ENCODE measurements at places on chromosomes 3 and 15.

DNA sequence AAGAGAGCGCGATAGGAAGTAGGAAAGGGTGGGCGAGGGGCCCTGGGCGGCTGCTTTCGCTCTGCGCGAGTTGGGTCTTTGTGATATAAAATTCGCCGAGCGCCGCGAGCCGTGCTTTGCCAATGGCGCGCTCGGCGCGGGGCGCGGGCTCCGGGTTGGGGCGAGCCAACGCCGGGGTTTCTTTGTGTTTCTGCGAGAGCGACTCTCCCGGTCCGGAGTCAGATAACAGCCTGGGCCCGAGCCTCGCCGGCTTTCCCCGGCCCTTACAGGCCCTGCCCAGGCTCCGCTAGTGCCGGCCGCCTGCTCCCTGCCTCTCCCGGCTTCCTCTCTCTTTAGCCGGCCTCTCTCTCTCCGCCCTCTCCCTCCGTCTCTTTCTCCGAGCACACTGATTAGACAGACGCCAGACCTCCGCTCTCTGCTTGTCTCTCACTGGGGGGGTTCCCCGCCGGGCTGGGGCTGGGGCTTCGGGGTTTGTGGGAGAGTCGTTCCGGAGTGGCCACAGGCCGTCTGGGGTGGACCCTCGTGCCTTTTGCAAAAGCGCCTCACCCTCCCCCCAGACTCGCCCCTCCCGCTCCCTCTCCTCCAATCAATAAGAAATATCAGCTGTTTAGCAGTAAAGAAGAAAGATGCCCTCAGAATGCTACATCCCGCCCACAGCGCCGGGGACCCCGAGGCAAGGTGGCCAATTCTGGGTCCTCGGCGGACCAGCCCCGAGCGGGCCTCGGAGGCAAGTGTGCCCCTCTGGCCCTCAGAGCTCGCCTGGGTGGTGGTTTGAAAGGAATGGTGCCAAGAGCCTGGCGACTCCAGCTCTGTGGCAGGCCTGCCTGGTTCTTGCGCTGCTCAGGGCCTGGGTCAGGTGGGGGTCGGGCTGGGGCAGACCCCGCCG, 2.9 kb downstream of the NR2F2 start:
- no peak for DNase-seq

DNA sequence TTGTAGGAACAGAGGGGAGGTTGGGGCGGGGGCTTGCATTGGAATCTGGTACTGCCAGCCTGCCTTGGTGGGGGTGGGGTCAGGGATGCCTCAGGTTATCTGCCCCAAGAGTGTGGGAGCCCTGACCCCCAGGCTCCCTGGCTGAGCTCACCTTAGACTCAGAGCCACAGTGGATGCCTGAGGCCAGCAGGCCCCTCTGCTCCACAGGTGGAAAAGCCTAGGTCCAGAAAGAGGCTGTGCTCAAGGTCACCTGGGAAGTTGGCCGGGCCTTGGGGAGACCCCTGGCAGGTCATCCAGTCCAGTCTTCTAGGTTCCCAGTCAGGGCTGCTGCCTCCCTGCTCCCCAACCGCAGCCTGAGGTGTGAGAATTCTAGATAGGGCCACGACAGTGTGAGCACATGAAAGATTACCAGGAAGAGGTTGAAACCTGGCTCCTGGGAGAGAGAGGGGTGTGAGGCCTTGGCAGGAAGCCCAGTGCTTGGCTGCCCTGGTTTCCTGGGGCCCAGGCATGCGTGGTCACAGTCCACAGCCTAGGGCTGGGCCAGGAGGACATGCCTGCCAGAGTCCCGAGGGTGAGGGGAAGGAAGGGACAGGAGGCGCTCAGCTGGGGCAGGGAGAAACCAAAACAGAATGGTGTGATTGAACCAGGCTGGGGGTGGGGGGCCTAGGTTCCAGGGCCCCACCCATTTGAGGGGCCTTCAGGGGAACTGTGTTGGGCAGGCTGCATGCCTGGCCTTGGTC, 4.9 kb downstream of the HDAC11 start:
- peak; percentile 54 for DNase-seq

DNA sequence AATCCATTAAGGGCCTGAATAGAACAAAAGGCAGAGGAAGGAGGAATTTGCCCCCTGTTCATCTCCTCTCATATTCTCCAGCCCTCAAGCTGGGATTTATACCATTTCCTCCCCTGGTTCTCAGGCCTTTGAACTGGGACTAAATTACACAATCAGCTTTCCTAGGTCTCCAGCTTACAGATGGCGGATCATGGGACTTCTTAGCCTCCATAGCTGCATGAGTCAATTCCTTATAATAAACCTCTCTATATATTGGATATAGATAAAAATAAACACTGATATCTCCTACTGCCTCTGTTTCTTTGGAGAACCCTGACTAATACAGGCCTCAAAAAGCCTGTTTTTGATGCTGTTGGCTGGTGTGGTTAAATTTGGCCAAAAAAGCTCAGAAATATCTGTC, 84.5 kb upstream of the TMEM108 start:
- DNase-seq, result no peak

DNA sequence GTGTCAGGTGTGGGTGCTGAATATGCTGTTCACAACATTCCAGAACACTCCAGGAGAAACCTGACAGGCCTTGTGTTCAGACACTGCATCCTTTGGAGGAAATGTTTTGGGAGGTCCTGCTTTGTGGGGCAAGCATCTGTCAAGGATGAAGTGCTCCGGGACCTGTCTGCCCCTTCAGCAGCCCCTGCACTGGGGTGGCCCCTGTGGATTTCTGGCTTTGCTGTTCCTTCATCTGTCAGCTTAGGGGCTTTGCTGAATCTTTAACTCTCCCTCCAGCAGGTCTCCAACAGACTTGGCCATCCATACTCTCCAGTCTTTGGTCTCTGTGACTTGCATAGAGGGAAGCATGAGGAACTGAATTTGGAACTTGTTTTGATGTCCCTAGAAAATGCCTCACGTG, 3.1 kb downstream of the PRR23E start:
- no peak for DNase-seq

DNA sequence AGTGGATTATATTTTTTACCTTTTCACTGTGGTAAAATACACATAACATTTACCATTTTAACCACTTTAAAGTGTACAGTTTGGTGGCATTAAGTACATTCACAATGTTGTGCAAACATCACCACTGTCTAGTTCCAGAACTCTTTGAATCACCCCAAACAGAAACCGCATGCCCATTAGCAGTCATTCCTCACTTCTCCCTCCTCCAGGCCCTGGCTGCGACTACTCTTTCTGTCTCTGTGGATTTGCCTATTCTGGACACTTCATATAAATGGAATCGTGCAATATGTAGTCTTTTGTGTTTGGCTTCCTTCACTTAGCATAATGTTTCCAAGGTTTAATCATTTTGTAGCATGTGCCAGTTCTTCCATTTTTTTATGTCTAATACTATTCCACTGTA, 409.8 kb downstream of the NTRK3 start:
- DNase-seq, result no peak

DNA sequence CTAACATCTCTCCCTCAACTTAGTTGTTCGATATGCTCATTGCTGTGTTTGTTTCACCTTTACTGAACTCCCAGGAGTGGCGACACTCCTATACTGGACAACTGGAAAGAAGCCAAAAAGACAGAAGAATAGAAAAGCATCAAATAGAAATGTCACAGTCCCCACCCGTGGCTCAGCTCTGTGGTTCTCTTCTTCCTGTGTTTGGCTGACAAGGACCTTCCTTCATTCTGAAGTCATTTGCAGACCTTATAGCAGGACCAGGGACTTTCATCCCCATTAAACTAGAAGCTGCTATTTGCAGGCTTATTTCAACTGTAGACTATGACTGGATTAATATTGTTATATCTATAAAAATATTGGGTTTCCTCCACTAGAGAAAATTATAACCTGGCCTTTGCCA, 125.9 kb downstream of the NECTIN3 start:
- DNase-seq, result no peak

DNA sequence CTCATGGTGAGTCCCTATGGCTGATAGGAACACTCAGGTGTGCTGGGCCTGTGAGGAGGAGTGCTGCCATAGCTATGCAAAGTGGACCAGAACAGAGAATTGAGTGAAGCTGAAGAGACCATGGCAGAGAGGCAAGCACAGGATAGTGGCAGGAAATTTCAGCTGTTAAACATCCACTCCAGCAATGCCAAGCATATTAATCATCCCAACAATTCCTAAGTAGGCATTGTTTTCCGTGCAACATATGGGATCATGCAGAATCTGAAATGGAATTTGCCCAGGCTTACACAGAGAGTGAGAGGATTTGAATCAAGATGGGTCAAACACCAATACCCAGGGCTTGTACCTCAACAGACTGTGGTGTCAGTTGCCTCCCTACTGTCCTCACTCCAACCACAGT, 582.6 kb upstream of the UBE2E2 start:
- DNase-seq, result no peak

DNA sequence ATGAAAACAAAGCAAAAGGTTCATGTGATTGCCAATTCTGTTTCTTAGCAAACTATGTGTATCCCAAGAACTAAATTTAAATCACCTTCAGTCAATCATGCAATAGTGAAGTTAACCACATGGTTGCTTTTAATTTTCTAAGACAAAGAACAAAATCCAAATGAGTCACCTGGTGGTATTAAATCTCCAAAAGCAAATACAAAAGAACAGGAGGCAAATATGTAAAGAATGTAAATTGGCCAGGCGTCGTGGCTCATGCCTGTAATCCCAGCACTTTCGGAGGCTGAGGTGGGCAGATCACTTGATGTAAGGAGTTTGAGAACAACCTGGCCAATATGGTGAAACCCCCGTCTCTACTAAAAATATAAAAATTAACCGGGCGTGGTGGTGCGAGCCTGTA, 54.2 kb upstream of the PIK3R4 start:
- peak; percentile 50 for DNase-seq

DNA sequence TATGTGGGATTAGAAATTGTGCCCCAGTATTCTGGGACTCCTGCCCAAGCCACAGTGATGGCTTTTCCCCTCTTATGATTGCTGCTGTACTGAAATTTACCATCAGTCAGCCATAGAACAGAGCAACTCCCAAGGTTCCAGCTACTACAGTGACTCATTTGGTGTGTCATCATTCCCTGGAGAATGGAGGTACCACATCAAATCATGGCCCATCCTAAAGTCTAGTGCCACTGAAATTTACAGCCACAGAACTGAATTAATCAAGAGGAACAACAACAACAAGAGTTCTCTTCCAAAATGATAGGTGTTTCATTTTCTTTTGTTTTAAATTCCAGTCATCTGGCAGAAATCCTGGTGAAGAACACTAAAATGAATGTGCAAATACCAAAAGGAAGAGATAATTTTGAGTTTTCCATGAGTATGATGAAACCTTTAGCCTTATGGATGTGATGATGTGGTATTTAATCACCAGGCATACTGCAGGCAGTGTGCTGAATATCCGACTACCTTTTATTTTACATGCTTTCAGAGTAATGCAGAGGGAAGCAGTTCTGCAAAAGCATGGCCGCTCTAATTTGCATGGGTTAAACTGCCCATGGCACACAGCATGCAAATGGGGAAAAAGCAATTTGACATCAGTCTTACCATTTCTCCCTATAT, 75.6 kb upstream of the SLC2A2 start:
- peak; percentile 45 for DNase-seq

DNA sequence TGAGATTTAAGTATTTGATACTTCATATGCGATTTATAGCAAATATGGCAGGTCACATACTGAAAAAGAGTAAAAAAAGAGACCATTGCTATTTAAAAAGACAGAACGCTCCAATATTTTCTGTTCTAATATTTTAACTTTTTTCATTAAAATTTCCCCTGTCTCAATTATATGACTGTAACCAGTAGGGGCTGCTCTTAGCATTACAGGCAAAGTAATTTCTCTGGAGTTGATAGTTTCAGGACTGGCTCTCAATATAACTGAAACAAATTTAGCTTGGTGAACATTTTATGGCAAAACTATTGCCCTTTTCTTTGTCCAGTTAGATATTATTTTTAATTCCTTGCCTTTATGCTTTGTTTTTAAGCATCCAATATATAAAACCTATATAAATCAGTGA, 286.3 kb upstream of the ROBO2 start:
- no peak for DNase-seq

DNA sequence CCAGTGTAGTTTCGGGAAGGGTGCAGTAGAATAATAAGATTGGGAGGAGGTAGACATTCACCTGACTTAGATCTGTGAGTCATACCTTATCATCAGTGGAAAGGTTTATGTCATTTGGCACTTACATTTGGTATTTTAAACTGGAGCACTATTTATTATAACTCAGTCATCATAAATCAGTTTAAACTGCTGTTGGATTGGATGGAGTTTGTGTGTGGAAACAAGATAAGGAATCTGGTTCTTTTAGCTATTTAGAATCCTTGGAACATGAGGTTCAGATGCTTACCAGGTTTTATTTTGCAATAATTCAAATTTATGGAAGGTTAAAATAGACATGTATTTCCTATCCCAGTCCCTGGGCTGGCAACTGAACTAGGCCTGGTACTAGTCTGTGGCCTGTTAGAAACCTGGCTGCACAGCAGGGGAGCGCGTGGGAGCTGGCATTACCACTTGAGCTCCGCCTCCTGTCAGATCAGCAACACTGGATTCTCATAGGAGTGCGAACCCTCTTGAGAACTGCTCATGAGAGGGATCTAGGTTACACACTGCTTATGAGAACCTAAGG, 34.5 kb downstream of the ZFAND6 start:
- peak; percentile 50 for DNase-seq

GRCh38 chr15:32786906-32787305, 69.1 kb downstream of the GREM1 start:
- no peak for DNase-seq

GRCh38 chr15:32669896-32670611, 28.5 kb downstream of the SCG5 start:
- no peak for DNase-seq

DNA sequence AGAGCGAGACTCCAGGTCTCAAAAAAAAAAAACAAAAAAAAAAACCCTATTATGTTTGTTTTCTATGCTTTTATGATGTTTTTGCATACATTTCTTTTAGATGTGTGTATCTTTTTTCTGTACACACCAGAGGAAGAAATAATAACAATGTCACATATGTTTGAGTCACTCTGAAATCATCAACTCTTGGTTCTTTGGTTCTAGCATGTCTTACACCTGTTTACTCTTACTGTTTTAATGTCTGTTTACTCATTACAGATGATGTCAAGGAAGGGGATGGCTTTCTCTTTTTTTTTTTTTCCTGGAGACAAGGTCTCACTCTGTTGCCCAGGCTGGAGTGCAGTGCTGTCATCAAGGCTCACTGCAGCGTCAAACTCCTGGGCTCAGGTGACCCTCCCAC, 24.1 kb downstream of the RHOA start:
- DNase-seq, result no peak

DNA sequence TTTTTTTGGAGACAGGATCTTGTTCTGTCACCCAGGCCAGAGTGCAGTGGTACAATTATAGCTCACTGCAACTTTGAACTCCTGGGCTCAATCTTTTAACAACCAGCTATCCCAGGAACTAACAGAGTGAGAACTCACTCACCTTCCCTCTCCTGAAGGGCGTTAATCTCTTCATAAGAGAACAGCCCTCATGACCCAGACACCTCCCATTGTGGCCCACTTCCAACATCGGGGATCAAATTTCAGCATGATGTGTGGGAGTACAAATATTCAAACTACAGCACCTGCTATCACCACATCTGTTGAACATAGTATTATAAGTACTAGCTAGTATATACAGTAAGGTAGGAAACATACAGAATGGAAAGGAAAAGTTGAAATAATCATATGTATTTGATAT, 132.5 kb downstream of the DOCK3 start:
- DNase-seq, result no peak

- DNase-seq, result no peak
Measured at GRCh38 chr3:185989511-185989910, 51.7 kb upstream of the TRA2B start.
